ENCODE measurements at places on chromosomes 6 and 20.

DNA sequence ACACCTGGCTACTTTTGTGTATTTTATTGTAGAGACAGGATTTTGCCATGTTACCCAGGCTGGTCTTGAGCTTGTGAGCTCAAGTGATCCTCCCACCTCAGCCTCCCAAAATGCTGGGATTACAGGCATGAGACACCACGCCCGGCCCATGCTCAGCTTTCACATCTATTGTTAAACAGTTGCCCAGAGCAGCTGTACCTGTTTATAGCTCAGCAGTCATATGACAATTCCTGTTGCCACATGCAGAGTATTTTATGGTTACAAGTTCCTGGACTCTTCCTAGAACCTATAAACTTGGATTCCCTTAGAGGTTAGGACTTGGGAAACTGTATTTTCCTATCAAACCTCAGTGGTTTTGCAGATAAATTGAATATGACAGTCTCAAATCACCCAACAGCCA is 188.3 kb upstream of the KCNG1 start:
- DNase-seq, result no peak

DNA sequence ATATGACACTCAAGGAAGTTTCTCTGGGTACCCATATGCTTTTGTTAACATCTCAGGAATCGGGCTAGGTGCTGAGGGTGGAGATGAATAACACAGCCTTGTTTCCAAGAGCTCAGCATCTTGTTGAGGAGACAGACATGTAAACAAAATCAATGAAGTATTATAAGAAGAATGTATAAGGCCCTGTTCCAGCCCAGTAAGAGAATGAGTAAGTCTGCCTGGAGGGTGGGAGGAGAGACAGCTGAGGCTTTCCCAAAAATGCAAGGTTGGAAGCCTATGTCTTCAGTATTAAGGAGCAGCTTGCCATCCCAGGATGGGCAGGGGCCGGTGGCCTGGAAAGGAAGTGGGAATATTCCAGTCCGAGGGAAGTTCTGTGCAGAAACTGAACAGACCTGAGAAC is 615.3 kb upstream of the BTBD3 start:
- DNase-seq, result no peak

- DNase-seq, result no peak
Observed at GRCh38 chr20:33945391-33946081, 48.2 kb upstream of the RALY start.

GRCh38 chr20:32655903-32656512 is 17.7 kb downstream of the C20orf203 start:
- no peak for DNase-seq

DNA sequence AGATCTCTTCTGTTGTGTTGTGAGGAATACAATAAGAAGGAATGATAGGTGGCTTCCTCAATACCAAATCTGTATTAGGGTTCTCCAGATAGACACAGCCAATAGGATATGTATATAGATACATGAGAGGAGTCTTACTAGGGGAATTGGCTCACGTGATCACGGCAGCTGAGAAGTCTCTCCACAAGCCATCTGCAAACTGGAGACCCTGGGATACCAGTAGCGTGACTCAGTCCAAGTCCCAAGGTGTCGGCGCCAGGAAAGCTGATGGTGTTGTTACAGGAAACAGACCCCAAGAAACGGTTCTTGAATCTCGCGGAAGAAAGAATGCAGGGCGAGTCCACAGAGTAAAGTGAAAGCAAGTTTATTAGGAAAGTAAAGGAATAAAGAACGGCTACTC is 61.4 kb downstream of the SYTL3 start:
- DNase-seq, result no peak

GRCh38 chr6:81969011-81969410 is 216.5 kb upstream of the TENT5A start:
- DNase-seq, result no peak

GRCh38 chr6:154359161-154359574 is 2.6 kb upstream of the IPCEF1 start:
- DNase-seq, result no peak
